NCI-H2227 treated with DMSO at 0.1 percent for 48 hours (cell line): ENCODE measurements at places on chromosomes 4 and X.
A peak's percentile ranks its signal among the peaks of the same experiment; 100 is the strongest.

- no peak for DNase-seq
Observed at GRCh38 chr4:74441744-74442143, 3.2 kb upstream of the AREG start.

GRCh38 chr4:142509881-142510280 is 336.2 kb downstream of the INPP4B start:
- DNase-seq, result no peak

DNA sequence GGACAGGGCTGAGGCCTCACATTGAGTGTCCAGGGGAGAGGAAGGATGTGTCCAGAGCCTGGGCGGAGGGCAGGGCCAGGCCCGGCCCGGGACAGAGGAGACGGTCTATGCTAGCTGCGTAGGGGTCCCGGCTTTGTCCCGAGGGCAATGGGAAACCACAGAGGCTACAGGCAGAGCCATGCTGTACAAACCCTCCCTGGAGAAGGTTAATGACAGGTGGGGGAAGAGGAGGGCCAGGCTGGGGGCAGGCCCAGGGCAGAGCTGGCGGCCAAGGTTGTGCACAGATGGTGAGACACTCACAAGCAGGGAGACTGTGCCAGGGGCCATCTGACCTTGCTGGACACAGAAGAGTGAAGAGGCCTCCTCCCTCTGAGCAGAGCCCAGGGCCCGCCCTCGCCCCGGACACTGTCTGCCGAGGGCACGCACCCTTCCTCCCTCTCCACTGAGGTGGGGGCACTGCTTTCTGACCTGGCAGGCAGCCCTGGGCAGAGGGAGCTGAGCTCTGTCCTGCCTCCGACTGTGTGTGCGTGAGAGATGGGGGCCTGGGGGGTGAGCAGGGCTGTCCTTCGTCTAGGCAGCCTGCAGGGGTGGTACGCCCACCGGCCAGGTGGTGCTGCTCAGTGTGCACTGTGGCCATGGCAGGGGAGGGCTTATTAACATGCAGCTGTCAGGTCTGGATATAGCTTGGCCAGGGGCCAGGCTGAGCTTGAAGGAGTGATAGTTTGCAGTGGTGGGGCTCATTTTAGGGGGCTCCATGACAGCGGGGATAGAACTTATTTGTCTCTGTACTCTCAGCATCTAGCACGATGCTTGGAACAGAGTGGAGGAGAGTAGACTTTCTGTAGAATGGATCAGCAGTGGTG is 75.7 kb upstream of the LRPAP1 start:
- no peak for DNase-seq

DNA sequence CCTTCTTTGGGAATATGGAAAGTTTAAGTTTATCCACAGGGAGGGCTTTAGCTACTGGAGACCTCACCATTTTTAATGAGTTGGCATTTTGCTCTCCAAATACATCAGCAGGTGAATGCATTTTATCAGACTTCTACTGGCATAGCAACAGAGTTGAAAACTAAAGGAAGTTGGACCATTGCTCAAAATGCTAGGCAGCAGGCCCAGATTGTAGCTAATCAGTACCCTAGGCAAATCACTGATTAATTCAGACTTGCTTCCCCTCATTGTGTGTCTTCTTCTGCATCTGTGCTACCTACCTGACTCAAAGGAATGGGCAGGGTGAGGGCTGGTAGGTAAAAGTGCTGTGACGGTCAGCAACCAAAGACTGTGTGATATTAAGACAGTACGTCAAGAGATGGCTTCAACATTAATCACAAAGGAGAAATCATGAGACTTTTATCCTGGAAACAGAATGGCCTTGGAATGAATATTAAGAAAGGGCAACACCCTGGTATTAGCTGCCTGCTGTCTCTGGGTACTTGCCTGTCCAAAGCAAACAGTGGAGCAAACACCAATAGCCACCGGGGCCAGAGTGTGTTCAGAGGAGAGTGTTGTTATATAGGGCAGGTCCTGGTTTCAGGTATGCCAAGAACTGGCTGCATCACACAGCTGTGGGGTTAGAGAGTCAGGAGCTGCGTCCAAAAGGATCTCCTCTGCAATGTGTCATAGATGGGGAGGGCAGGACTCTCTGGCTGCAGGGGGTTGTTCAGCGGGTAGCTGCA is 17.1 kb upstream of the SMIM20 start:
- no peak for DNase-seq

GRCh38 chr4:122921300-122921699 is 1.1 kb downstream of the NUDT6 start:
- no peak for DNase-seq

- DNase-seq, result no peak
Observed at GRCh38 chr4:126627255-126627654, 1005.5 kb upstream of the INTU start.

DNA sequence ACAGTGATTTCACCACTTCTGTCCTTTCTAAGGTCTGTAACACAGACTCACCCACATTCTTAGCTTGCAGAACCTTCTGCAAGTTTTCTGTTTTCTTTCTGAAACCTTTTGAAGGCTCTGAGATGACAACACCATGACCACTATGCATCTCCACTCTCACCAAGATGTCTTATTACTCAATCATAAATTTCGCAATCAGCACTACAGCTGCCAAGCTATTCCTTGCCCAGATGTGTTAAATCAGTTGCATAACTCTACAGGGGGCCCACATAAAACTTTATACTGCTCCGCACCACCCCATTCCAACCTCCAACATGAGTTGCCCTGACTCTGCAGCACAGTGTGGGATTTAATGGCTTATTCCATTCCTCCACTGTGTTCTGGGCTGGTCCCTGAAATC is 229.9 kb downstream of the COL25A1 start:
- DNase-seq, result no peak

GRCh38 chr4:150694438-150694837 is 112.5 kb downstream of the MAB21L2 start:
- DNase-seq, result peak; percentile 17

GRCh38 chr4:167774646-167775045 is 317.7 kb upstream of the ANXA10 start:
- DNase-seq, result no peak

DNA sequence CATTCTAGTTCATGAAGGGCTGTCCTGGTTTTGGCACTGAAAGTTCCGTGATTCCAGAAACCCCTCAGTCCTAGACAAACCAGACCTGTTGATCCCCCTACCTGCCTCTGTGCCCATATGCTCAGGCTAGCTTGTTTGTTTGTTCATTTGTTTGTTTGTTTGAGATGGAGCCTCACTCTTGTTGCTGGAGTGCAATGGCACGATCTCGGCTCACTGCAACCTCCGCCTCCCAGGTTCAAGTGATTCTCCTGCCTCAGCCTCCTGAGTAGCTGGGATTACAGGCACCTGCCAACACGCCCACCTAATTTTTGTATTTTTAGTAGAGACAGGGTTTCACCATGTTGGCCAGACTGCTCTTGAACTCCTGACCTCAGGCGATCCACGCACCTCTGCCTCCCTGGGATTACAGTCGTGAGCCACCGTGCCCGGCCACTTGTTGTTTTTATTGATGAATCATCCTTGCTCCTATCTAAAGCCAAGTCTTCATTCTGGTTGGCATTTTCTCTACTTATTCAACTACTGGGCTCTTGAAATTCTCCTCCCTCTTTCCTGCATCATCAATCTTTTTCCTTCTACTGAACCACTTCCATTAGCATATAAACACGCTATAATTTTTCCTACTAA is 86.3 kb upstream of the BMP2K start:
- DNase-seq, result no peak

DNA sequence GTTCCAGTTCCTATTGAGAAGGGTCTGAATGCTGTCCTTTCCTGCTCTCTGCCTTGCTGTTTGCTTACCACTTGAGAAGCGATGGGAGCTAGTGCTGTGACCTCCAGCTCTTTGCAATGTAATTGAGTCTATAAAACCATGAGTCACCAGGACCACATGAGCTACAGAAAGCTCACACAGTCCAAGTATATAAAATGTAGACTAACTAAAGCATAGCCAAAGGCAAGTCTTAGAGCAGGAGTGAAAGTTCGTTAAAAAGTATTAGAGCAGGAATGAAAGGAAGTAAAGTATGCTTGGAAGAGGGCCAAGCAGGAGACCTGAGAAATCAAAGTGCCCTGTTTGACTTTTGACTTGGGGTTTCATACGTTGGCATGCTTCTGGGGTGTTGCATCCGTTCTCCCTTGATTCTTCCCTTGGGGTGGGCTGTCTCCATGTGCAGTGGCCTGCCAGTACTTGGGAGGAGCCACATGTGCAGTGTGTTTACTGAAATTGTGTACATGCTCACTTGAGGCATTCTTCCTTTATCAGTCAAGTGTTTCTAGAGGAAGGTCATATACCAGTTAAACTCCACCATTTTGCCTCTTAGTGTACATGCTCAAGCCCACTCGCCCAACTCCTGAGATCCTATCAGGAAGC is 71.3 kb upstream of the KIT start:
- no peak for DNase-seq

- no peak for DNase-seq
Observed at GRCh38 chrX:20248592-20249192, 18.0 kb downstream of the RPS6KA3 start.

- peak; percentile 32 for DNase-seq
Observed at GRCh38 chrX:130393451-130394074, 8.1 kb upstream of the GPR119 start.

DNA sequence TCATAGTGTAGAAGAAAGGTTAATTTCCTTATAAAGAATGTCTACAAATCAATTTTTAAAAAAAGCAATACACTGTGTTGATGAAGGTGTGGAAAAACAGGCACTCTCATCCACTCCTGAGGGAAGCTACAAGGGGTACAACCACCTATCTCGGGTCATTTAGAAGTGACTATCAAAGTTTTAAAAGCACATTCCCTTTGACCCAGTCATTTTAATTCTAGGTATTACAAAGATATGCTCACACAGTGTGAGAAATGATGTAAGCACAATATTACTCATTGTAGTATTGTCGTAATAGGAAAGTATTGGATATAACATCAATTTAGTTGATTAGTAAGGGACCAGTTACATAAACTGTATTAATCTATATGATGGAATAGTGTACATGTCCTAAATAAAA is 7.4 kb upstream of the HCCS start:
- no peak for DNase-seq

GRCh38 chrX:9988762-9989161 is 21.6 kb downstream of the CLDN34 start:
- no peak for DNase-seq

- DNase-seq, result no peak
Observed at GRCh38 chr4:174591243-174592021, 69.1 kb upstream of the HPGD start.
